Nucleus accumbens (tissue), 56 donors: ENCODE measurements at places on chromosomes 1 and 21.

GRCh38 chr1:174995121-174995520, 4.6 kb upstream of the CACYBP start:
- DNase-seq = no peak

DNA sequence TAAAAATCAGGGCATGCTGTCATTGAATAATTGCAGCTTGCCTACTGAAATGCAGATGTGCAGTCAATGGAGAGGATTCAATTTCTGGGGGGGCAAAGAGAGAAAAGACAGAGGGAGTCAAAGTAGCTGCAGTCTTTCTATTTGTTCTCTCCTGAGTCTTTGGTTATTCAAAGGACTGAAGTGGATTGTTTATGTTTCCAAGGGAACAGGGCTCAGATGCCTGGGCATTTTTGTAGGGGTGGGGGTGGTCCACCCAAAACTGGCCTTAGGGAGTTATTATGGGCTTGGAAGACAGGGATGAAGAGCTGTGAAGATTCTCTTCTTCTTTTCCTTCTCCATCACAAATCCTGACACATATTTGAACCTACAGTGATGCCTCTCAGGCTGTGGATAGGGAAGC, 408.8 kb upstream of the DAB1 start:
- DNase-seq = no peak

DNA sequence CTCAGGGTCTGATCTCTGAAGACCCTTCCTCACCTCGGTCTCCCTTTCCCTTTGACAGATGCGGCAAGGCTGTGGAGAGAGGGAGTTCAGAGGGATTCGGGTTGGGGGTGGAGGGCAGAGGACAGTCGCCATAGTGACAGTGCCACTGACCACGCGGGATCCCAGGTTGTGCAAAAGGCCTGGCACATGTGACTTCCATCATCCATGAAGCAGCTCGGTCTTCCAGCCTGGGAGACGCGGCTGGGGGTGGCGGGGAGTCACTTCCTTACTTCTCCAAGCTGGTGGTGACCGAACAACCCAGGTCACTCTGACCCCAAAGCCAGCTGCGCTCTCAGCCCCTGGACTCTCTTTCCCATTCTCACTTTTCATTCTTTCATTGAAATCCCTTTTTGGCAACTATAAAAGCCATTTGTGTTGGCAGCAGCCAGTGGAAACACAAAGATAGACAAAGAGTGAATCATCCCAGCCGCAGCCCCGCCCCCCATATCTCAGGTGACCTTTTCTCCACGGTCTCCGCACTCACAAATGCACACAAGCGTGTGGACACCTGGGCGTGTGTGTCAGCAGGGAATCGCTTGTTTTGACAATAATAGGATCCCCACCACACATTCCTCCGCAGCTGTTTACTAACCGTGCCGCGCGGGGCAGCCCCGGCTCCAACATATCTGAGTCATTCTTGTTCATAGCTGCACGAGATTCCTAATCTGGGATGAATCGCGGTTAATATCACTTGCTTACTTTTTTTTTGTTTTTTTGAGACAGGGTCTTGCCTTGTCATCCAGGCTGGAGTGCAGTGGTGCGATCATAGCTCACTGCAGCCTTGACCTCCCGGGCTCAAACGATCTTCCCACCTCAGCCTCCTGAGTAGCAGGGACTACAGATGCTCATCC, 68.3 kb downstream of the DHRS3 start:
- DNase-seq = no peak

GRCh38 chr1:92903765-92904164, 57.5 kb downstream of the DIPK1A start:
- DNase-seq = no peak

DNA sequence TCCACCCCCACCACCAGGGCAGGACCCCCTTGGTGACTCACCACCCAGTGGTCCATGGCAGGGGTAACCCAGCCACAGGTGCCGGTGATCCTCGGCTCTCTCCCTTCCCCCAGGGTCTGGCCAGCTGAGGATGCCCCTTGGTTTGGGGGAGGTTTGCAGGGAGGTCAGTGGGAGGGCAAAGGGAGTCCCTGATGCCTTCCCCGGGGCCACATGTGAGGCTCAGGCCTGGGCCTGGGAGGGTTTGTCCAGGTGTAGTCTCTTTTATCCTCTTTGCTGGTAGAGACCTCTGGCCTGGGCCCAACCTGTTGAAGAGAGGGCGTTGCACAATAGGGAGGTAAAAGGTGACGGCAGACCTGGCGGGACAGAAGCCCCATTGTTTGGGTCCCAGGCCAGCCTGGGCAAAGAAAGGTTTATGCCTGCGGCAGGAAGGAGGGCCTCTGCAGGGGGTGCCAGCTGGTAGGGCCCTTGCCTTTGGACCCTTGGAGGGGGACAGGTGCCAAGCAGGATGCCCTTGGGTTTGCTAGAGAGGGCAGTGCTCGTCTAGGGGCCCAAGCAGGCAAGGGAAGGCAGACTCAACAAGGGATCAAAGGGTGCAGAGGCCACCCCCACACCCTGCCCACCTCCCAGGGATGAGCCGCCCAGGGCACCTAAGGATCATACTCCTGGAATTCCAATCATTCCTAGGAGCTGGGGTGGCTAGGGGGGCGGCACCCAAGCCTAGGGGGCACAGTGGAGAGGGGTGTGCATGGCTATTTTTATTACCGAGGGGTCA, 760 bp upstream of the TINAGL1 start:
- DNase-seq = no peak

DNA sequence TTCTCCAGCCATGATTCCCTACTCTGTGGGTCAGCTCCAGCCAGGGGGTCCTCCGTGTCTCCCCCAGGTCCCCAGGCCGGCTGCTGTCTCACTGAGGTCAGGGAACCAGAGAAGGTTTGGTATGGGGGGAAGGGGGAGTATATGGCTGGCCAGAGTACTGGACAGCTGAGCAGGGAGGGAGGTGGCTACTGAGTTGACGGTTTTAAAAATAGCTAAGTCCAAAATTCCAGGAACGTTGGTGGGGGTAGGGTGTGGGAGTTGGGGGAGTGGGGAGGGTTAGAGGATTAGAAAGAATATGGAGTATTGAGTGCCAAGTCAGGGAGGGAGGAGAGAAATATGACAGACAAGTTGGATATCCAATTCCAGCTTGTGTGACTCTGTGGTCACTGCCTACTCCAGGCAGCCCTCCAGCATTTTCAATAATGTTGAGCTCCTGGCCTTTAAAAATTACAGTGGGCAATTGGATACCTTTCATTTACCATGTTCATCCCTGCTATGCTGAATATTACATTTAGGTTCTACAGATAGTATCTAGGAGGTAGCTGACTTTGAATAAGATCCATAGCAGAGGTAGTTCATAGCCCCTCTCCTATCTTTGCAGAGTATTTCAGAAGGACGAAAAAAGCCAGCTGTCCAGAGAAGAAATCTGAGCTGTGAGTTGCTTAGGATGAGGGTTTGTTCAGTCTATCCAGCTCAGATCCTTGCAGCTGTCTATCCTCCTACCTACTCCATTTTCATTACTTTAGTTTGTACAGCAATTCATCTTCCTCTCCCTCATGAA, at the start of gene HJV:
Gene HJV (minus strand): TSS at position 114 of the 781 bp plus-strand sequence. CDS start 1,504 bp downstream, outside the sequence.
- DNase-seq = no peak

DNA sequence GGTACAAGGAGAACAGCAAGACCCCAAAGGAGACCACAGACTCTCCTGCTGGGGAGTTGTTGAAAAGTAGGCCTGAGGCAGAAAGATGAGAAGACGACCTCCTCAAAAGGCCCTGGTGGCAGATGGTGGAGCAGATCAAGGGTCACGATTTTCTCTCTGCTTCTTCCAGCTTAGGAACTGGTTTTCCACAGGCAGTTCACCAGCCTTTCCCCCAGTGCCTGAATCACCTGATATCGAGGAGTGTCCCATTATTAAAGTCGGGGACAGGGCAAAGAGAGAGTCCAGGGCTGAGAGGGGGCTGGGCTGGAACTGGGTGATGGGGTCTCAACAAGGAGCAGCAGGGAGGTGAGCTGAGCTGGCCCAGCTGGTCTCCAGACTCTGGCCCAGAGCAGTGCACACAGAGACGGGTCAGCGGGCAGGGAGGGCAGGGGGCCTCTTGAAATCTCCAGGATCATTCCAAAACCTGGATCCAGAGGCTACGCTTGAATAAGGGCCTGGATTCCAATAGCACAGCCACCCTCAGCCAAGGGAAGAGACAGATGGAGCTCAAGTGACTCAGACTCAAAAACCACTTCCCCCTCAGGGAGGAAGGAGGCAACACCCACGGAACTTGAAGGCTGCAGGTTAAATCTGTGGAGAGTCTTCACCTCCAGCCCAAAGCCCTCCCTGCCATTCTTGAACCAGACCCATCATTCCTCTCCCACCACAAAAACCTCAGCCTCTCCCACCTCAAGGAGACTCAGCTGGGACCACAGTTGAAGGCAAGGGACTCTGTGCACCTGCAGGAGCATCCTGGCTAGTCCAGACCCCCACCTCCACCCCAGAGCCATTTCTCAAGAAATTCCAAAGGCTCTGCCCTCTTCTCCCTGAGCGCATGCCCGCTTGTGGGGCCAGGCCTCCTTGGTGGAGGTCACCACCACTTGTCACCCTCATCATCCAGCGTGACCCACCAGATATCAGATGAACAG, at the start of gene S100A5:
Gene S100A5 (minus strand): TSS at position 541 of the 968 bp plus-strand sequence. CDS start 743 bp downstream, outside the sequence.
- no peak for DNase-seq
